Cardiac septum (tissue), 1 donor: ENCODE measurements at places on chromosomes 7 and 10. TPM values are rescaled to one million over a fixed set of nuclear protein-coding genes. Genes with fewer than 3 reads are reported as not detected.

DNA sequence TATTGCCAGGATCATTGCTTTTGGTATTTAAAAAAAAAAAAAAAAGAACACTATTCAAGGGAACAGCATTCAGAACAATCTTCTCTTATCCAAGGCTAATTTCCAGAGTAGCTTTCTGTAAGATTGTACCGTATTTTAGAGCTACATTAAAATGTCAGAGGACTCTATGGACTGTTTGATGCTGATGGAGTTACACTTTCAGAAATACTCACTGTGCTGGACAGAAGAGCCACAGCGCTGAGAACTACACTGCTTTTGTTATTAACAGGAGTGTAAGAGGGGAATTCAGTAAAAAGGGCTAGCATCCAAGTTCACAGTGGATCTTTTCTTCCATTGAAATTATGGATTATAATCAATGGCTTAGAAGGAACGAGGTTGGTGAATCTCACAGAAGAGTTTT, 247.7 kb downstream of the AHR start:
- DNase-seq, result no peak

DNA sequence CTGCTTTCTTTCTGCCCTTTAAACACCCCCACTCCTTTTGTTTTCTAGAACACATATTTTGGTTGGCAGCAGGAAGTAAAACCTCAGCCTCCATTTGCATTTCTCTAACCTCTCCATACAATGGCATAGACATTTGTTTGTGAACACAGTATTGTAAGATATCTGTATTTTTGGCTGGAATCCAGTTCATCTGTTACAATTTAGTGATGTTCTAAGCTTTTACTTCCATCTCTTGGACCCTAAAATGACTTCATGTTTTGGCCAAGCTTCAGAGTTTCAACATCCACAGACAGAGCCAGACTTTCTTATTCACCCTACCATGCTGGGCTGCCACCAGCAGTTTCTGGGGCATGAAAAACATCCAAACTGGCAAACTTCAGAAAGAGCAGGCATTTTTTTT, 21.1 kb upstream of the AUTS2 start:
- no peak for DNase-seq

DNA sequence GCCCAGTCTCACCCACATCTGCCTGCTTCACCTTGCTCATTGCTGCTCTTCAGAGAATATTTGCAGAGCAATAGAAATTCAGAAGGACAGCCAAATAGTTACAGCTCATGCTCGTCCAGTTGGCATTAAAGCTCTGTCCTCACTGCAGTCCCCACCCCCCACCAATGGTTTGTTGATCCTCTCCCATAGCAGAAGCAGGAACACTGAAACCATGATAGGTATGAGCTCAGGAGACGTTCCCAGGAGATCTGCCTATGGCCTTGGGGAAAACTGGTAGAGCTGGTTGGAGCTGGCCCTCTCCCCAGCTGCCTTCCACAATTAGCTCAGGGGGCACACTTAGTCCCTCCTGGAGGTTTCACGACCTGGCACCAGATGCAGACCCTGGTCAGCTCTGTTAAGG, 68.6 kb upstream of the KMT2C start:
- DNase-seq, result peak; percentile 43

DNA sequence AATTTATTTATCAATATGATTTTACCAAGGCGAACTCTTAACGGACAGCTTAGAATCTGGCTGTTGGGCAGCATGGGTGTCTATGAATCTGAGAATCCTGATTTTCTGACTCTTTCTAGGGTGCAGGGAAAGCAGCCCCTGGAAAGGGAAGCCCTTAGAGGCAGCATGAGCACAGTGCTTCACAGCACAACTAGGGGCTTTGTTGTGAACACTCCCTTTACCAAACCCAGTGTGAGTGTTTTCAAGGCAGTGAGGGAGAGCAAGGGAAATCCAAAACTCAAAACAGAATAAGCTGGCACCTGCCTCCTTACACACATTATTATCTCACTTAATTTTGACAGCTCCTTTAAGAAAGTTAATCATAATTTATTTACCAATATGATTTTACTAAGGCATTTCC, 116.3 kb upstream of the CSTF2T start:
- DNase-seq, result no peak

DNA sequence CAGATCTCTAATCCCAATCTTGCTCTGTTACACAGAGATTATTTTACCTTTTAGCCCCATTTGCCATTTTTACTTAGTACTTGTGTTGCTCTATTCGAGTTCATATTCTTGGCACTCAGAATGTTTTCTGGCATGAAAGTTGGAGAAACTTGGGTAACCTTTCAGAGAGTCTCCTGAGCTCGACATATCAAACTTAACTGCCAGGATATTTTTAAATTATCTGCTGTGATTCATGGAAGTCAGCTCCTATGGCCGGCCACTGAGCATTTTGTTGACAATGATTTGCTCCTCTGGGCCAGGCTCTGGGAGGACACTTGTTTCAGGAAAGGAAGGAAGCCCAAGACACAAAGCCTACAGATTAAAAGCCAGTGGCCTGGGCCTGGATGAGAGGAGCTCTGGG, 396.7 kb downstream of the TNS3 start:
- DNase-seq, result no peak

DNA sequence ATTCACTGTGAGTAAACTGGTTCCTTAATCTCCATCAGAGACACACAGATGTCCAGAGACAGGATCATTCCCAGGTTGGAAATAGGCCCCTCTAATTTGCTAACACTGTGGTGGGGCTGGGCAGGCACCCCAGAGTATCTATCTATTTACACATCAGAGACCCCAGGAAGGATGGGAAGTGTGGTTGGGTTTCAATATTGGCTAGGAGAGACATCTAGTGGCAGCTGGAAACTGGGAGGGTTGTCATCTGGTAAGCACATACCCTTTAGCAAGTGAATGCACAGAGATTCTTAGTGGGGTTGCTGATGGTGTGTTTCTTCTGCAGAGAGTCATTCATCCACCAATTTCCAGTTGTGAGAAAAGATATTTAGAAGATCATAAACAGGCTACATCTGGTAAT, 36.0 kb upstream of the NRG3 start:
- no peak for DNase-seq

MAGI2 gene
- total RNA-seq, result 6.3 TPM

RBP4 gene
- total RNA-seq, result 2.1 TPM

MYO1G gene
- total RNA-seq, result 2.4 TPM

SRI gene
- total RNA-seq, result 69.0 TPM

PTF1A gene
- not detected for total RNA-seq

CYP3A7 gene
- not detected for total RNA-seq
